HL-60 (cell line): ENCODE measurements at places on chromosomes 1 and 21.
A peak's percentile ranks its signal among the peaks of the same experiment; 100 is the strongest.

DNA sequence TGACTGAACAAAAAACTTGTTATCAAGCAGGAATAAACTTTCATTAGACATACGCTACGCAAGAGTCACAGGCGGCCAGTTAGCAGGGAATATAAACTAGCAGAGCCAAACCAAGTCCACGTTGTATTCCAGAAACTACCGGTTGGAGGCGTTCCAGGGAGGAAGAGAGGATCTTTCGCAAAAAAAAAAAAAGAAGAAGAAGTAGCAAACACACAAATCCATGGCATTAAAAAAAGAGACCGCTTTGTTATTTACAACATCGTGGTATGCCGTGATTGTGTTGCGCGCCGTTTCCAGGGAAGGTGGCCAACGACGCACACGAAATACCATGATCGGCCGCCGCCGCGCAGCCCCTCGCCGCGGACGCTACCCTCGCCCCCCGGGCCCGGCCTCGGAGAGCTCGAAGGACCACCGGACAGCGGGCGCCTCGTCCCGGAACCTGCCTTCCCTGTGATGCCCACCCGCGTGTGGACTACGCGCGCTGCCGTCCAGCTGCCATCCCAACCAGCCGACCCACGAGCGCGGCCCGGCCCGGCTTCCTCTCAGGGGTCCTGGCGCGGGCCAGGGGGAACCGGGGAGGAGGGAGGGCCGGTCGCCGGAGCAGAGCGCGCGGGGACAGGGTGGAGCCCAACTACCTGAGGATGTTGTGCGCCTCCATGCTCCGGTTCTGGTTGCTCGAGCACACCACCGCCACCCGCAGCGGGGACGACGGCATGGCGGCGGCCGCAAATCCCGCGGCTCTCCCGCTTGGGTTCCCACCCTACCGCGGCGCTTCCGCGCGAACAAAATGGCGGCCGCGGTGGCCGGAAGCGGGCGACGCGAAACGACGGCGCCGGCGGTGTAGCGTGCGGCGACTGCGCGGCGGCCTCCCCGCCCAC is 581 bp downstream of the SSU72 start:
- peak; percentile 72 for DNase-seq

DNA sequence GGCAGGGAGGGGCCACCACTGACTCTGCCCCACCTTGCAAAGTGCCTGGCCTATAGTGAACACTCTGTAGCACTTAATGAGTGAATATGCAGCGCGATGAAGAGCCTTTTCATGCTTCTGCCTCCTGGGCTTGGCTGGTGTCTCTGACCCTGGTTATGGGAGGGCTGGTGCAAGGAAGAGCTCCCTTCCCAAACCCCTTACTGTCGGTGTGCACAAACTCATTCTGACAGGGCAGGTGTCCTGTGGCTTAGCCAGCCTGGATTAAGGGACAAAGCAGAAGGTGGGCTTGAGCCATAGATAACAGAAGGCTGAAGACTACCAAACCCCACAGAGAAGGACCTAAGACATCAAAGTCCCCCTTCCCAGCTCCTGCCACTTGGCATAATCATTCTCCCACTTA is 2.0 kb upstream of the NCMAP start:
- no peak for DNase-seq

- peak; percentile 73 for DNase-seq
Observed at GRCh38 chr1:113046569-113046968, 26.4 kb upstream of the LRIG2 start.

- no peak for DNase-seq
Observed at GRCh38 chr21:38859852-38860251, 54.1 kb downstream of the ETS2 start.

DNA sequence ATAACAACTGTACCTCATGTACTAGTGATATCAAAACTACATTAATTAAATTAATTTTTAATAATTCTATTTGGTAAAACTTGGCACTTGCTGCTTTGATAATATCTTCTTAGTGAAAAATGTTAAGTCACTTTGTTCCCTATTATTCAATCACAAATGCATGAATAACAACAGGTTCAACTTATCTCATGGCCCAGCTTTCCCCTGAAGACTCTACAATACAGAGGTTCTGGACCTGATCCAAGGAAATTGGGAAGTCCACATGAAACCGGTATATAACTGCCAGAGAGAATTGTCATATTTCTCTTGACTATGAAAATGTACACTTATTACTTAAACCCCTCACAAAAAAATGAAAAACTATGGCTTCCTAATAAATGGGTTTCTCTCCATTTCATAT is 33.9 kb upstream of the PTPRC start:
- no peak for DNase-seq

DNA sequence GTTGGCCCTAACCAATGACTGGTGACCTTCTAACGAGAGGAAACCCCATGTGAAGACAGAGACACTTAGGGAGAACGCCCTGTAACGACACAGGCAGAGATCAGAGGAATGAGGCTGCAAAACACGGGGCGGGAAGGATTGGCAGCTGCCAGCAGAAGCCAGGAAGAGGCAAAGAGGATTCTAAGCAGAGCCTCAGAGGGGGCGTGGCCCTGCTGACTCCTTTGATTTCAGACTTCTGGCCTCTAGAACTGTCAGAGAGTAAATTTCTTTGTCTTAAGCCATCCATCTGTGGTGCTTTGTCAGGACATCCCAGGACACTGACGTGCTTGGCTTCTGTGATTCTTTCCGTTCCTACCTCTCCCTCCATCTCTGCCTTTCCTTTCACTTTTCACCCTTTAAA is 79.3 kb downstream of the SH3BGR start:
- DNase-seq, result no peak

GRCh38 chr1:109725510-109725909 is 13.5 kb downstream of the GSTM5 start:
- no peak for DNase-seq

- no peak for DNase-seq
Observed at GRCh38 chr1:23466423-23466989, 17.5 kb downstream of the ASAP3 start.

- DNase-seq, result no peak
Observed at GRCh38 chr1:154463512-154463990, 38.5 kb upstream of the TDRD10 start.

DNA sequence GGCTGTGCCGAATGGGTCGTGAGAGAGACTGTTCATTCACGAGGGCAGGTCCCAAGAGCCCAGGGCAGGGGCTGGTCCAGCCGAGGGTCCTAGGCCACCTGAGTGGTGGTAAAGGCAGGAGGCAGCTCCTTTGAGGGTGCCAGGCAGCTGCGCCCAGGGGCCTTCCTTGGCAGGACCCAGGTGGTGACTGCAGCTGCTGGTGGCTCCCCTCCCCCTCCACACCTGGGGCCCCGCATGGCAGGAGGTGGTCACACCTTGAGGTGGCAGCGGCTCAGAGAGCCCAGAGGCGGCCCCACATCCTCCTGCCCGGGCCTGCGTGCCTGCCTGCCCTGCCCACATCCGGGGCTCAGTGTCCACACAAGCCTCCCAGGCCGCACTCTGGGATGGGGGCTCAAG is 9.8 kb upstream of the PLCH2 start:
- no peak for DNase-seq

DNA sequence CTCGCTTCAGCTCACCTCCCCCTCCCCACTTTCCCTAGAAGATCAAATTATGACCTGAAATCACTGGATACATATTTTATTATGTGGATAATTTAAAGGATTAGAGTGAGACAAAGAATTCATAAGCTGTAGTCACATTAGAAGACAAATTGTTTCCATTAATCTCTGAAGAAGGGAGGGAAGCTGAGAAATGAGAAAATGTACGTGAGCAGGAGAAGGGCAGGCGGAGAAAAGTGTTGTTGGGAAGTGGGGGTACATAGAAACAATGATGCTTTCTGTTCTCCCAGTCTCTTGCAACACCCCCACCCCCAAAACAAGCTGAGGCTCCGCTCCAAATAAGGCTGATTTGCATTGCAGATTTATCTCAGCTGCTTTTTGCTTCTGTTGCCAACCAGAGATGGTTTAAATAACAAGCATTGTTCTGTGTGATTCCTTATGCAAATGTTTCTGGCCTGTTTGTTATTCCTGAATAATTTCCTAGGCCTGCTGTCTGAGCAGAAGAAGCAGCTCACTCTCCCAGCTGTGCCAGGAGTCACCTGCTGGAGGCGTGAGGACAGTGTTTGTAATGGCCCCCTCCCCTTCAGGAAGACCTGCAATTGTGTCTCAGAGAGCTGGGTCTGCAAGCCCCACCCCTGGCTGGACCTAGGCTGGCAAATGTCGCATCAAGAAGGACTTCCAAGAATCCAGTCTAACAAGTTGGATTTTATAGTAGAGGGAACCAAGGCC is 121.8 kb upstream of the TNR start:
- no peak for DNase-seq

- DNase-seq, result peak; percentile 7
Observed at GRCh38 chr1:162561616-162562469, at the start of gene UAP1. Gene UAP1, plus strand, starts transcription at chr1:162561722. Its CDS starts 4,347 bp downstream, at chr1:162566069.

DNA sequence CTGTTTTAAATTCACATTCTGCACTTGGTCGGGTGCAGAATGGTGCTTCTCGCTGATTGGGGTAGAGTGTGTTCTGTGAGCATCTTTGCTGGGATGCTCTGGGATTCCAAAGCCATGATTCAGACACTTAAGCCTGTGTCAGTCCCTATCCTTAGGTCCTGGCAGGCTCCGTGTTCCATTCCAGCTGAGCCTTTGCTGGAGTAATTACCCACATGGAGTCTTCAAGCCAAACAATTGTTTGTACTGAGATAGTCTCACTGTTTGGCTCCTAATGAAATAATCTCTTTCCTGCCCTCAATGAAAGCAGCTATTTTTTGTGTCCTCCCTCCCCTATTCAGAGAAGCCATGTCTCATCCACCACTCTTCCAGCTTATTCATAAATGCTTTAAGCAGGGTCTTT is 18.7 kb downstream of the SMAP2 start:
- DNase-seq, result no peak

- DNase-seq, result no peak
Observed at GRCh38 chr1:44371206-44371605, 16.1 kb upstream of the ERI3 start.

GRCh38 chr1:117747605-117748004 is 141.8 kb downstream of the TENT5C start:
- DNase-seq, result no peak
